Ascending aorta (tissue), 2 donors: ENCODE measurements at places on chromosomes 4 and X. TPM values are rescaled to one million over a fixed set of nuclear protein-coding genes. Genes with fewer than 3 reads are reported as not detected.

The TCEAL6 gene
- not detected for total RNA-seq

The SPANXN3 gene
- total RNA-seq, result not detected

The FGD1 gene
- total RNA-seq, result 16.5 TPM

The TECRL gene
- not detected for total RNA-seq

The NOCT gene
- 9.9 TPM for total RNA-seq

The CLDN2 gene
- total RNA-seq, result 0.43 TPM

The GPAT3 gene
- total RNA-seq, result 1.5 TPM

DNA sequence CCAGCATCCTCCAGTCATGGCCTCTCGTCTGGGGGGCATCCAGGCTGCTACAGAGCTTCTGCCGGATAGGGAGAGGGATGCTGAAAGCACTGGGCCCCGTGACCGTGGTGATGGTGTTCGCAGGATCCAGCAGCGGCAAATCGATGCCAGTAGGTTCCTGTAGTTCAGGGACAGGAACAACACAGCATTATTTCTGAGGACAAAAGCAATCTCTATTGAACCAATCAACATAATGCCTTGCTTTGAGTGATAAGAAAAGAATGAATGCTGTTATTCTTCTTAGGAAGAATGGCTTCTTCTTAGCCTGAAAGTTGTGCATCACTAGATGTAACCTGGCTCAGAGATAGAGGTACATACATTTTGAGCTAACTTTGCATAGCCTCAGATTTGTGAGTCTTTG, 378.6 kb downstream of the UNC5C start:
- DNase-seq, result no peak

GRCh38 chrX:39518476-39519029, 579.2 kb downstream of the BCOR start:
- peak; percentile 67 for DNase-seq

- no peak for DNase-seq
These were observed 621.8 kb upstream of the GALNT7 start for GRCh38 chr4:172546782-172547181.

DNA sequence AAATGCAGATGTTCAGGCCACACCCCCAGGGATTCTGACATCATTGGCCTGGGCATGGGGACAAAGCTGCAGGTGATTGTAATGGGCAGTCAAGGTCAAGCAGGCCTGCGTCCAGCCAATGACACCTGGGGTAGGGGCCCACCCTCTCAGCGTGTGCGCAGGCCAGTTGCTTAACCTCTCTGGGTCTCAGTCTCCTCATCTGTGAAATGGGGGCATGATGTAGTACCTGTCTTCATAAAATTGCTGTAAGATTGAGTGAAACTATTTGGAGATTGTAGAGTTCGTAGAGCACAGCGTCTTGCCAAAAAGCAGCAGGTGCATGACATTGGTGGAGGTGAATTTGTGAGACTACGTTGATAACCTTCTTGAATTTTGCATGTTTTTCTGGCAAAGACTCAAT, 21.2 kb downstream of the RS1 start:
- no peak for DNase-seq

- DNase-seq, result no peak
These were observed 117.2 kb upstream of the OTUD4 start for GRCh38 chr4:145297556-145297955.

- DNase-seq, result no peak
These were observed 215.5 kb upstream of the CNKSR2 start for GRCh38 chrX:21158678-21159077.

DNA sequence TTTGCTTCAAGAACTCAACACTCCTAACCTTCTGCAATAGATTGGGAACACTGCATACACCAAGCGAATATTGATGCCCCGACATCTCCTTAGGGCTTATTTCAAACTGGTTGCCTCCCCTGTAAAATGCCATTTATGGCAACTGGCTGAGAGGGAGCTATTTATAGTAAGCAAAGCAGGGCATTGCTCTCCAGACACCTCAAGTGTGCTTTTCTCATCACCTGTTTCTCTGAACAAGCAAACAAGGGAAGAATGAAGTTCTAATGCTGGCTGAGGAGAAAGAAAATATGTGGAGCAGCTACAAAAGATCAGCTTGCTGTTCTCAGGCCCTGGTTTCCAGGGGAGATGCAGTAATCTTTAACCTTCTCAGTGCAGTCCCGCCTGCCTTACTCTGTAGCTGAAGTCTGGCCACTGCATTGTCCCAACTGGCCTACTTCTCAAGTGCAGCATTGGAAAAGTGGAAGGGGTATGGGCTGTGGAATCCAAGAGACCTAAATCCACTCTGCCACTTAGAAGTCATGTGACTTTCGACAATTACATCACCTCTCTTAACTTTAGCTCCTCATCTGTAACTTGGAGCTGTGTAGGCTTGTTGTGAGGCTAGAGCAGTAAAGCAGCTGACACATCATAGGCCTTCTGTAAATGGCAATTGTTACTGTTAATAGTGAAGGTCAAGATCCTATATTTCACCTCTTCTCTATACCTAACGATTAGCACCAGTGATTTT, 47.9 kb upstream of the FGF13 start:
- DNase-seq, result no peak

GRCh38 chrX:132171881-132172280, 44.1 kb upstream of the FRMD7 start:
- no peak for DNase-seq
